ENCODE measurements at places on chromosomes 11 and 22.

GRCh38 chr11:111428113-111428876, 49.2 kb upstream of the POU2AF1 start:
- no peak for ATAC-seq

DNA sequence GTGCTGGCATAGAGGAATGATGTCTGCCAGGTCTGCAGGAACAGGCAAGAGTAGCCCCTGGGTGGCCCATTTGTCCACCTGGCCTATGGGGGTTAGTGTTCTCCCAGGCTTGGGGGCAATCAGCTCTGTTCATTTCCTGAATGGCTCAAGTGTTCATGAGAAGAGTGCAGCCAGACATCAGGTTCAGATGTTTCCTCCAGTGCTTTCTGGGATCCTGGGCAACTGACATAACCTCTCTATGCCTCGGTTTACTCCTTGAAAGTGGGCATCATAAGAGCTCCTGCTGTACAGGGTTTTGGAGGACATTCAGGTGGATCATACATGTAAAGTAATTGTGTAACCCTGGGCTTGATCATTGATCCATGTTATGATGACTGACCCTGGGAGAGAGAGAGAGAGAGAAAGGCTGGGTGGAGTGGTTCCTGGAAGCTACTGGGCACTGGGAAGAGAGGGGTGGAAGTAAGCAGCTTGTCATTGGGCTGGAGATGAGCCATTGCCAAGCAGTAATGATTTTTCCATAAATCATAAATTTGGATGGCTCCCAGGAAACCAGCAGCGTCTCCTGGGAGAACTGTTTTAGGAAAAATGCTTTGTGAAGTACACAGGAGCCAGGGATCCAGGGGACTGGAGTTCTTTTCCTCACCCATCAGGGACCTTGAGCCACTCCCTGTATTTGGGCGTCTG, 30.2 kb upstream of the ACCSL start:
- ATAC-seq: peak; percentile 67

GRCh38 chr22:48902983-48903650, 924.6 kb downstream of the BRD1 start:
- ATAC-seq: no peak

- no peak for ATAC-seq
Observed at GRCh38 chr11:46075168-46075567, 46.1 kb downstream of the PHF21A start.

GRCh38 chr11:38927993-38928392, 2330.0 kb upstream of the RAG2 start:
- no peak for ATAC-seq

- ATAC-seq: no peak
Observed at GRCh38 chr11:59523541-59523940, 12.2 kb downstream of the OR4D9 start.

- no peak for ATAC-seq
Observed at GRCh38 chr11:13010749-13011465, 1.8 kb downstream of the RASSF10 start.

- no peak for ATAC-seq
Observed at GRCh38 chr11:847876-848275, 5.2 kb downstream of the TSPAN4 start.

- no peak for ATAC-seq
Observed at GRCh38 chr22:23203452-23204124, 23.3 kb downstream of the BCR start.

- no peak for ATAC-seq
Observed at GRCh38 chr22:31199187-31199586, 12.9 kb upstream of the LIMK2 start.

- no peak for ATAC-seq
Observed at GRCh38 chr22:44092636-44093220, 68.6 kb downstream of the PARVB start.

GRCh38 chr22:38286915-38287669, 14.3 kb upstream of the TMEM184B start:
- ATAC-seq: no peak

DNA sequence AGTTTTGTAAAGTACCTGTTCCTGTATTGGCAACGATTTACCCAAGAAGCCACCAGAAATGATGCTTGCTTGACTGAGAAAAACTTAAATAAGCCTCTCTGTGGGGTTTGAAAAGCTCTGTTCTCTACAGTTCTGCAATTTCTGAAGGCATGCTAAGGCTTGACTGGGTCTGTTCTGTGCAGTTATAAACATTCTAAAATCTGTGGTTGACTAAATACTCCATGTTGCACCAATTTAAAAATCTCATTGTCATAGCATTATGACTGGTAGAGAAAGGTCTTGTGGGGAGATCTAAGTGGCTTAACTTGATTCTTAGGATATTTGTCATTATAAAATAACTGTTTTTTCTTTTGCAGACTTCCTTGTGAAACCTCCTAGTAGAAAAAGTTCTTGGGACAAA, 73.7 kb downstream of the MTMR3 start:
- ATAC-seq: no peak

- ATAC-seq: no peak
Observed at GRCh38 chr11:2781408-2782274, 81.8 kb upstream of the KCNQ1OT1 start.

GRCh38 chr22:33880986-33881385, 39.3 kb downstream of the LARGE1 start:
- ATAC-seq: no peak

DNA sequence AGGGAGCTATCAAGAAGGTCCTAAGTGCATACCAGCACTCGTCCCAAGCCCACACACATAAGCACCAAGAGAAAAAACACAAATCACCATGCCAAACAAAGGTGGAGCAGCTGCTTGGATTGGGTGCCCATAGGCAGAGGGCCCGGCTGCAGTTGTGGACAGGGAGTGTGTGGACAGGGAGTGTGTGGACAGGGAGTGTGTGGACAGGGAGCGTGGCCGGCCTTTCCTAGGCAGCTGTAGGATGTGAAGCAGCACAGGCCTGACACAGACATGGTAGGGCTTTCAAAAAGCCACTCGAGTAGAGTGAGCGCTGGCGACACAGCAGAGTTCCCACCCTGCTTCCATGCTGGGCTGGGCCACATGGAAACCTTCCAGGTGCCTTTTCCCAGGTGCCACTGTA, 3.5 kb downstream of the RTL6 start:
- no peak for ATAC-seq

- no peak for ATAC-seq
Observed at GRCh38 chr11:34468209-34468841, 29.6 kb downstream of the CAT start.

Measured in gastroesophageal sphincter (tissue), 4 donors.